Omental fat pad (tissue), 4 donors: ENCODE measurements at places on chromosomes 5 and 9.

- no peak for DNase-seq
These were observed 116.8 kb downstream of the RGS3 start for GRCh38 chr9:113580041-113580953.

DNA sequence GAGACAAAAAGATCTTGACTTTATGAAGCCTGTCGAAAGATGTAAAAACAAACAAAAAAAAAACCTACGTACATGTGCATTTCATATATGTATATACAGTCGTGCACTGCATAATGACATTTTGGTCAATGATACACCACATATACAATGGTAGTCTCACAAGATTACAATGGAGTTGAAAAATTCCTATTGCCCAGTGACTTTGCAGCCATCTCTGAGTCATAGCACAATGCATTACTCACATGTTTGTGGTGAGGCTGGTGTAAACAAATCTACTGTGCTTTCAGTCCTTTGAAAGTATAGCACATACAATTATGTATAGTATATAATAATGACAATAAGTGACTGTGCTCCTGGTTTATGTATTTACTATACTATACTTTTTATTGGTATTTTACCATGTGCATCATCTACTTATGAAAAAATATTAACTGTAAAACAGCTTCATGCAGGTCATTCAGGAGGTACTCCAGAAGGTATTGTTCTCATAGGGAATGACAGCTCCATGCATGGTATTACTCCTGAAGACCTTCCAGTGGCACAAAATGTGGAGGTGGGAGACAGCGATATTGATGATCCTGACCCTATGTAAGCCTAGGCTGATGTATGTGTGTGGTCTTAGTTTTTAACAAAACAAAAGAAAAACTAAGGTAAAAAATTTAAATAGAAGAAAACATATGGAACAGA is 73.7 kb upstream of the FST start:
- DNase-seq, result no peak

DNA sequence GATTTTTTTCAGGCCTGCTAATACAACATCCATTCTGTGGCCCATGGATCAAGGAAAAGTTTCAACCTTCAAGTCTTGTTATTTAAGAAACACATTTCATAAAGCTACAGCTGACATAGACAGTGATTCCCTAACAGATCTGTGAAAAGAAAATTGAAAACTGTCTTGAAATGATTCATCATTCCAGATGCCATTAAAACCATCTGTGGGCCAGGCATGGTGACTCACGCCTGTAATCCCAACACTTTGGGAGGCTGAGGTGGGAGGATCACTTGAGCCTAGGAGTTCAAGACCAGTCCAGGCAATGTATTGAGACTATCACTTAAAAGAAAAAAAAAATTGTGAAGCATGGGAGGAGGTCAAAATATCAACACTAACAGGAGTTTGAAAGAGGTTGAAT is 6.0 kb downstream of the RAPGEF6 start:
- DNase-seq, result no peak

GRCh38 chr5:146218168-146218567 is 14.8 kb downstream of the RBM27 start:
- no peak for DNase-seq

DNA sequence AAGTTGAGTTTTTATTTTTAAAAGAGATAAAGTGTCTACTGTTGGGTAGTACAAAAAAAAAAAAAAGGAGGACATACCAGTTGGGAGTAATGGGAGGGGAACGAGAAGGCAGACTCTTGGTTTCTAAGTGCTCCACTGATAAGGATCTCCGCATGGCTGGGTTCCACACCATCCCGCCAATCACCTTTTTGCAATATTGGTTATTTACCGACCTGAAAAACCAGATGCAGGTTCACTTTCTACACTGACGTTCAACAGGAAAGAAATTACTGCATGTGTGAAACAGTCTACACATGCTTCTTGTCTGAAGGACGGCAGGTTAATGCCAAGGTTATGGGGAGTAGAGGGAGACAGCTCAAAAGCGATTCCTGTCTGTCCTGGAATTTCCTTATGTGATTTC is 75.5 kb downstream of the PTPN3 start:
- no peak for DNase-seq

DNA sequence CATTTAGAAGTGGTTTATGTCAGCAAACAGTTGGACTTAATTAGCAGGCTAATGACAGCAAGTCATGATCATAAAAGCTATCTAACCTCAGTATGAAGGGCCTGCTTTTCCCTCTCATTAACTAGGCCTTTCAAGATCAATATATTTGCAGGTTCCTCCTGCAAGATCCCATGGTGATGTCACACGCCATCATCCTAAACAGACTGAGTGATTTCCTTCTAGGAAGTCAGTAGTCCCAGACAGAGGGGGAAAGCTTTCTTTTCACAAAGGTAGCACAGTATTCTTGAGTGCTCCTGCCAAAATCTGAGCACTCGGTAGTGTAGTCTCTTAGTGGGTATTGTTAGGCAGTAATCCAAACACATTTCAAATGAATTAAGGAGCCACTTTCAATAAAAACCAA is 52.5 kb downstream of the UIMC1 start:
- no peak for DNase-seq

GRCh38 chr5:132492386-132493125 is 2.0 kb upstream of the IRF1 start:
- no peak for DNase-seq

GRCh38 chr9:70293214-70293613 is 34.4 kb downstream of the SMC5 start:
- no peak for DNase-seq

GRCh38 chr9:97284798-97285197 is 22.7 kb upstream of the CCDC180 start:
- no peak for DNase-seq

- DNase-seq, result no peak
These were observed 119.5 kb upstream of the MTAP start for GRCh38 chr9:21682981-21683380.

DNA sequence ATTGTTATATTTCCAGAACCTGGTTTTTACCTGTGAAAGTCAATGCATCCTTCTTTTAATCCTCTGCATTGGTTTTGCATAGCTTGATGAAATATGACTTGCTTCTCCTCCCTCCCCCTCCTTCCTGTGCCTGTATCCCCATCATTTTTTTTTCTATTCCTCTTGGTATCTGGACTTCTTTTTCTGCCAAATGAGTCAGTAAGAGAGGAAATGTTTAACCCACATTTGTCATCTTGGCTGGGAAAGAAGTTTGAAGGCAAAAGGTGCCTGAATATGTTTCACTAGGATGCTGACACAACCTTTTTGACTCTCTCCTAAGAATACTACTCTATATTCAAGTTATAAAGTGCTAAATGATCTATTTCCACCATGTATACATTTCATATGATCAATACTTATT is 35.5 kb upstream of the CDKN2B start:
- no peak for DNase-seq

DNA sequence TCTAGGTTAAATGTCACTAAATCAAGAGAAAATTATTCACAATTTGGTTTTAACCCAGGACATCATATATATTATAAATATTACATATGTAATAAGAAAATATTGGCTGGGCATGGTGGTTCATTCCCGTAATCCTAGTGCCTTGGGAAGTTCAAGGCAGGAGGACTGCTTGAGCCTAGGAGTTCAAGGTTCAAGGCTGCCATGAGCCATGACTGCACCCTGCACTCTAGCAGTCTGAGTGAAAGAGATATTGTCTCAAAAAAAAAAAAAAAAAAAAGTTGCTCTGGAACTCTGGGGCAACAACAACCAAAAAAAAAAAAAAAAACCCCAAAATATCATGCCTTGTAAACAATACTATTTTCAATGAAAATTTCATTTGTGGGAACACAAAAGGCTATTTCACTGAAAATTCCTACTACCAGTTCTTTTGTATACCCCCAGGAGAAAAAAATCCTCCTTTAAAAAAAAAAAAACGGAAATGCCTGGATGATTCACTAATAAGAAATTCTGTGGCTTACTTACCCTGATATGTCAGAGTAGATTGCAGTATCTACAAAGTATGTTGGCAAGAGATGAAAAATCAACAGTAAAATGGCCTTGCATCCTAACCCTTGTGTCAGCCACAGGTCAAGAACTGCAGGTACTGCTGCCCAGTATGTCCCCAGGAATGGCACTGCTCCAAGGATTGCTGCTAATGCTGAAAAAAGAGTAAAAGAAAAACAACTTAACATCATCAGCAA is 22.6 kb upstream of the CTNNAL1 start:
- no peak for DNase-seq

GRCh38 chr9:107571148-107571547 is 81.6 kb upstream of the KLF4 start:
- no peak for DNase-seq

DNA sequence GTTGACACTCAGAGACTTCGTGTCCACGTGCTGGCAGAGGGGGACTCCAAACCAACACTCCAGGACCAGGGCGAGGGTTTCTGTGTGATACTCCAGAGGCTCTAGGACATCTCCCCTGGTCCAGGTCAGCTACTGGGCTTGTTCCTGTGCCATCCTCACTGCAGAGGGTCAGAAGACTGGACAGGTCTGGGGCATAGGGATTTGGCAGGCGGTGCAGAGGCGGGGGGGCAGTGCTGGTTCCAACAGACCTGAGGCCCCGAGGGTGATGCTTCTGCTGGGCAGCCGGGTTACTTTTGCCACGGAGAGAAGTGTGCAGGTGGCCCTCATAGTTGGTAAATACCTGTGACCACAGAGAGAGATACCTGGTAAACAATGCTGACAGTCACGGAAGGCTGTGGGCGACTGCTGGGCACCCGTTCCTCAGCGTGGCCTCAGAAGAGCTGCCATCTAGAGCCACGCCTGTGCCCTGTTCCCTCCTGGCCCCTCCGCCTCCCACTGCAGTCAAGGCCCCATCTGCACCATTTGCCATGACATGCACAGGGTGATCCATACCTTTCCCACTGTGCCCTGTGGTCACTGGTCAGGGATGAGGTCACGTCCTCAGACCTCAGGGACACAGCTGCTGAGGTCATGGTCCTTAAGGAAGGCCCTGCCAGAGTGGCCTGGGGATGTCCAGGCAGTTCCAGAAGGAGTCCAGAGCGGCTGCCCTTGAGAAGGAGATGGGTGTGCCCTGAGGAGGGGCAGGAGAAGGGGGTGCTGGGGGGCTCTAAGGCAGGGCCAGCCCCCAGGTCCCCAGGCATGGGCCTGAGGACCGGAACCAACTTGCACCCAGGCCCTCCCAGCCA is 30.0 kb downstream of the TRIP13 start:
- DNase-seq, result no peak

- DNase-seq, result no peak
These were observed 117.8 kb downstream of the FGF18 start for GRCh38 chr5:171537070-171537849.

DNA sequence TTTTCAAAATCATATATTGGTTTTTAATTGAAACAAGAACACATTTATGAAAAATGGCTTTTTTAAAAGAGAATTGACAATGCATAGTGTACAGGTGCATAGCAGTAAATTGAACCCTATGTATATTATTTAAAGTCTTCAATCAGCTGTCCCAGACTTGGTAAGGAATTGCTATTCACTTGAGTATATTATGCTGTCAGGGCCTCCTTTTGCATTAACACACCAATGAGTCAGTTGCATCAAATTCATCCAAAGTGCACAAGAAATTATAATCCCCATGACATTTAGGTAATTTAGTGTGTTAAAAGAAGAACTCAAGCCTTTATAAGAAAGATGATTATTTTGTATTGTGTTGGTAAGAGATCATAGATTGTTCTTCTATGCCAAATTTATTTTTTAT is 748.8 kb upstream of the RIOK2 start:
- no peak for DNase-seq

DNA sequence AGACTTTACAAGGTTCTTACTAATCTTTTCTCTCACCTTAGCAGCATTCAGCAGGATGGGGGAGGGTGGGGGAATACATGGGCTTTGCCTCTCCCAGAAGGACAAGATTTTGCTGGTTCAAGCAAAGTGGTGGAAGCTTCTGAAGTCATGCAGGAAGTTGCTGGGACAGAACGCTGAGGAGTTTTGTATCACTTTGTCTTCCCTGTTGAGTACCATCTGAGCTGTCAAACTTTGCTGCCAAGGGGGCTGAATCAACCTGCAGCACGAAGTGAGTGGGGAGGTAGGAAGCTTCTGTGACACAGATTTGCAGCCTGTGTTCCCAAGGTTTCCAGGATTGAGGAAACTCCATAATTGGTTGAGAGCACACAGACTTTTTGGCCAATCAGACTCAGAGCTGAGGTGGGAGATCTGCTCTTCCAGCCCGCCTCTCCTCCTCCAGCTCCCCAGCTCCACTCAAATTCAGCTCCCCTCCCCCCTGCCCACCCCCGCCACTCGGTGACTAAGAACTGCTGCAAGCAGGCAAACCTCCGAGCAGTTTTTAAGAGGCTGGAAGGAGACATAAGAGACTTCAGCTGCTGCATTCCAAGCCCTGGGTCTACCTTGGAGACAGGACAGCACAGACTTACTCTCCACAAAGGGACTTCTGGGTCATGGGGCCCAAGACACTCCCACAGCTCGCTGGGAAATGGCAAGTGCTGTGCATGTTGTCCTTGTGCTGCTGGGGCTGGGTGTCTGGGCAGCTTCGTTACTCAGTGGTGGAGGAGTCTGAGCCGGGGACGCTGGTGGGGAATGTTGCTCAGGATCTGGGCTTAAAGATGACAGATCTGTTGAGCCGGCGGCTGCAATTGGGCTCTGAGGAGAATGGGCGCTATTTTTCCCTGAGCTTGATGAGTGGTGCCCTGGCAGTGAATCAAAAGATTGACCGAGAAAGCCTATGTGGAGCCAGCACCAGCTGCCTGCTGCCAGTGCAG is at the start of gene PCDHGC5:
Gene PCDHGC5 (plus strand): TSS at position 491 of the 971 bp plus-strand sequence. CDS start 160 bp downstream, at position 651.
- DNase-seq, result no peak

DNA sequence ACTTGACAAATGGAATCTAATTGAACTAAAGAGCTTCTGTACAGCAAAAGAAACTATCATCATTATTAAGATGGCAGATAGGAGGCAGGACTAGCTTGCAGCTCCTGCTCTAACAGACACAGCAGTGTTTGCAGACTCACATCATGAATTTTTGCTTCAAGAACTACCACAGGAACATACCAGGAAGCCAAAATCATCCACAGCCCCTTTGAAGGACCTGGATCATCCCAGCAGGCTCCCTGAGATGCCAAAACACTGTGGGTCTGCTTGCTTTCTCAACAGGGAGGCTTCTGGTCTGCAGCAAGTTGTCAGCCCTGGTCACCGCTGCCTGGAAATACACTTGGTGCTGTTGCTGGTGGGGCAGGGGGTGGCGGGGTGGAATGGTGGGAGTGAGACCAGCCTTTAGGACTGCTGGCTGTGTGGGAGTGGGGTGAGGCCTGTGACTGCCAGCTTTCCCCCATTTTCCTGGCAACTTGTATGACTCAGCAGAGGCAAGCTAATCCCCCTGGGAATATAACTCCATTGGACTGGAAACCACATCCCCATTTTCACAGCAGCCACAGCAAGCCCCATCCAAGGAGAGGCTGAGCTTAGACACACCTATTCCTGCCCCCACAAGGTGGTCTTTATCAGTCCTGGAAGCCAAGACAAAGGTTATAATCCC is 533.8 kb upstream of the CYLC2 start:
- no peak for DNase-seq

GRCh38 chr5:174849426-174849825 is 125.0 kb downstream of the MSX2 start:
- DNase-seq, result no peak
